ENCODE measurements at places on chromosomes 1 and 21. TPM values are rescaled to one million over a fixed set of nuclear protein-coding genes. Genes with fewer than 3 reads are reported as not detected.

DNA sequence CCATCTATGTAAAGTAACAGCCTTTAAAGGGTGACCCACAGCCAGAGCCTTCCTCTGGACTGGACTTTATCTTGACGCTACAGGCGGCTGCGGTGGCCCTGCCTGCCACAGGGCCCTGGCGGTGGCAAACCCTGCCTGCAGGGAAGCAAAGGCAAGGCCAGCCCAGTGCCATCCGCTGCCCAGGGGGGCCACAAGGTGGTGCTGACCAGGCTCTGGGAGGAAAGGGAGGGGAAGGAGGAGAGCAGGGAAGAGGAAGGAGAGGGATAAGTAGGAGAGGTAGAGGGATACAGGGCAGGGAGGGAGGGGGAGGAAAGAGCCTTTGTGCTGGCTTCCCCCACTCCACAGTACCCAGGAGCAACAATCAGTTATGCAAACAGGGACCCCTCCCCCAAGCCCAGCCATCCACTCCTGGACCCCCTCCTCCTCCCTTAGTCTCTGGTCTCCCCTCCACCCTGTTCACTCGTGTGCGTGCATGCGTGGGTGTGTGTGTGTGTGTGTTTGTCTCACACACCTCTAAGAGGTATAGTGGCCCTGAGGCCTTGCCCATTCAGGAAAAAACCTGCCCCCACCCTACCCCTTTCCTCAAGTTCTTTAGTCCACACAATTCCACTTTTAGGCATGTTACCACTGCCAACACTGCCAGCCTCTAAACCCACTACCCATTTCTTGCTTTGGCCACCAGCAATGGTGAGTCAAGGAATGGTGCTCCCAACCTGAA lies 30.3 kb downstream of the SSBP3 start:
- no peak for DNase-seq

GRCh38 chr1:201074018-201074417 lies 38.2 kb downstream of the CACNA1S start:
- no peak for DNase-seq

Gene GNAT2
- total RNA-seq, result not detected

- no peak for DNase-seq
Measured at GRCh38 chr21:40610345-40610744, 236.6 kb downstream of the DSCAM start.

- DNase-seq, result no peak
Measured at GRCh38 chr1:113018911-113019310, 54.1 kb upstream of the LRIG2 start.

GRCh38 chr1:167898578-167899222 lies 15.2 kb downstream of the ADCY10 start:
- no peak for DNase-seq

GRCh38 chr1:18597160-18598042 lies 33.2 kb upstream of the PAX7 start:
- DNase-seq, result no peak

Gene DYNLT5
- not detected for total RNA-seq

GRCh38 chr1:50735443-50735842 lies 224.6 kb downstream of the FAF1 start:
- DNase-seq, result peak; percentile 3

Gene RPE65
- 0.91 TPM for total RNA-seq

DNA sequence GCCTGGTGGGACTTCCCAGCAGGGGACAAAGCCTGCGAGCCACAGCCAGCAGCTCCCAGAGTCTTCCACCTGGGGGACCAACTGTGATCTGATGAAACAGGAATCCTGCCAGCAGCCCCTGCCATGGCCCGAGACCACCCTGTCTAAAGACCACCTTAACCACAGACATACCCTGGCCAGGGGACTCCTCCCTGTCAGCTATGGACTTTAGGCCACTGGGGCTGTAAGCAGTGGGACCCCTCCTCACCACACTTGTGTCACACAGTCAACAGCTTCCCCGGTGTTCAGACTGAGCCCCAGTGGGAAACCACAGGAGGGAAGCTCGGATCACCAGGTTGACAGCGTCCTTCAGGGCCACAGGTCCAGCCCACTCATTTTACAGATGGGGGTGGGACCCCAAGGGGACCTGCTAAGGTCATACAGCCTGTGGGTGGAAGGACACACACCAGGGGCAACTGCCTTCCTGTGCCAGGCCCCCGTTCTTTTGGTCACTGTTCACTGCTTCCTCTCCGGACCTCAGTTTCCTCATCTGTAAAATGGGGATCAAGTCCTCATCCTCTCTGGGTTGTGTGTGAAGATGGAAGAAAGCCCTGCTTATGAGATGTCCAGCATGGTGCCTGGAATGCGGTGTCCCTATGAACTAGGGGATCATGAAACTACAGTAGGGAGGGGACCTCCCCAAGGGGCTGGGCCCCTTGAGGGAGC lies 11.4 kb downstream of the EPHA2 start:
- DNase-seq, result no peak

GRCh38 chr1:65113298-65113697 lies 34.7 kb upstream of the AK4 start:
- DNase-seq, result peak; percentile 10

GRCh38 chr1:26282401-26282918 lies 2.6 kb downstream of the SH3BGRL3 start:
- DNase-seq, result no peak

Gene GPR157
- 5.4 TPM for total RNA-seq

- DNase-seq, result no peak
Measured at GRCh38 chr1:82318265-82318664, 517.5 kb downstream of the ADGRL2 start.

GRCh38 chr1:55578646-55579045 lies 363.5 kb upstream of the USP24 start:
- DNase-seq, result no peak

Gene CD34
- 0.29 TPM for total RNA-seq

Gene GJA8
- not detected for total RNA-seq

GRCh38 chr1:207316141-207316540 lies 5.3 kb upstream of the CD55 start:
- DNase-seq, result no peak

Gene ATF3
- 87.6 TPM for total RNA-seq

DNA sequence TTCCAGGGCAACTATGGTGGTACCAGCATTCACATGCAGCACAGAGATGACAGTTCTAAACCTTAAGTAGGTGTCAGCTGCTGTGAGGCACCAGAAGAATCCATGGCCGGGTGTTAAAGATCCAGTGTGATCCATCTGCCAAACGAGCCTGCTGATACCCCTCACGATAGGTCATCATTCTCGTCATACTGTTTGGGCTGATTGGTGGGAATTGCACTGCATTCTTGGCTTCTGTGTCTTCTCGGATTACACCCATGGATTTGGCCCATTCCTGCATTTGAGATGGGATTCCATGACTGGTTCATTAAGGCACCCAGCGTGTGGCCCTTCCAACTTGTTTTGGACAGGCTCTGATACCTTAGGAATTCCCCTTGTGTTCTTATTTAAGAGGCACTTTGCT lies 55.2 kb downstream of the ST6GALNAC3 start:
- no peak for DNase-seq

- DNase-seq, result no peak
Measured at GRCh38 chr1:36624466-36624865, 141.8 kb upstream of the CSF3R start.

DNA sequence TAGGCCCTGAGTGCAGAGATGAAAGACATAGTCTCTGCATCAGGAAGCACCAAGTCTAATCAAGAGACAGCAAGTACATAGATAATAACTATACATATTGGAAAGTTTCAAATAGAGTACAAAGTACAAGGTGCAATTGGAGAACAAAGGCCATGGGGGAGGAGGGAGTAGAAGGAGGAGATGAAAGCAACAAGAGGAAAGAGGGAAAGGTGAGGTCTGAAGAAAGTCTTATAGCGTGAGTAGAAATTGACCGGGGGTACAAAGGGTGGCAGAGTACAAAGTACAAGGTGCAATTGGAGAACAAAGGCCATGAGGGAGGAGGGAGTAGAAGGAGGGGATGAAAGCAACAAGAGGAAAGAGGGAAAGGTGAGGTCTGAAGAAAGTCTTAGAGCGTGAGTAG lies 244.2 kb upstream of the JUN start:
- no peak for DNase-seq

Gene TMEM125
- 0.64 TPM for total RNA-seq

Gene NHLH1
- 0.70 TPM for total RNA-seq

DNA sequence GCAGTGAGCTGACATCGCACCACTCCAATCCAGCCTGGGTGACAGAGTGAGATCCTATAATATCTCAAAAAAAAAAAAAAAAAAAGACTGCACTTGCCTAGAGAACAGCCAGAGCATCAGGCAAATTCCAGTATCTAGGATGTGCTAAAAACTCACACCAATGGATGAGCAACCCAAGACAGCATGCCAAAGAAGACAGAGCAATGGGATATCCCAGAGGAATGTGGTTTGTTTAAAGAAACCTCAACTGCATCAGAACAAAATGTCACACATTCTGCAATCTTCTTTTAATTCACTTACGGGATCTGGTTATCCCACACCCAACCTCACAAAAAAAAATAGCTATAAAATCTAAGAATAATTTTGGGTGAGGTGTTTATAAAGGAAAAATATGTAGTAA lies 7.3 kb downstream of the KCNH1 start:
- DNase-seq, result no peak

Gene AMY1B
- not detected for total RNA-seq

DNA sequence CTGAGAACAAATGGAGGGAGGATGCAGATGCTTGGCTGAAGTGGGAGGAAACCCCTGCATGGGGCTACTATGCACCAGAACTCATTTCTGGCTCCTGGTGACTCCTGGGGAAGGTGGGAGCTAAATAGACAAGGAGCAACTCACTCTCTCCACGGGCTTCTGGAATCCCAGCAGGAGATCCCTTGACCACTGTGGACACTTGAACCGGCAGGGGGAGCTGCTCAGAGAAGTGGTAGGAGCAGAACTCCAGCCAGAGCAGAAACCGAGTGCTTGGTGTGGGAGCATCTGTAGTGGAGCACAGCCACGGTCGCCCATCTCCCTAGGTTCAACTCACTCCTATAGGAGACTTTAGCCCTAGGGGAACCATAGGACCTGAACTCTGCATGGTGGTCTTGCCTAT lies 205.6 kb upstream of the GJB5 start:
- no peak for DNase-seq

DNA sequence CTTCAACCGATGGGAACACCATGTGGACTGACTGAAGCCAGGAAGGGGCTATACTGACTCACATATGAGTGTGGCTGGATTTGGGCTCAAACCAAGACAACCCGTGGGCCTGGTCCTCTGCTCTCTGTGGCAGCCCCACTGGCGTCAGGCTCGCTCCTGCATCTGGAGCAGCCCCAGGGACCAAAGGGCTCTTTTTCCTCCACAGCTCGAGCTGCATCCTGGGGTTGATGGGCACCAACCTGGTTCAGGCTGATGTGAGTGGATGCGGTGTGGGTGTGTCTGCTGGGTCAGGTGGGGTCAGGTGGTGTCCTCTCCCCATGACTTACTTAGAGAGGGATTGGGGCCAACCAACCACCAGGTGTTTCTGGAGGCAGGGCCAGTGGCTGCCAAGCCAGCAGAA lies 303.0 kb upstream of the AJAP1 start:
- DNase-seq, result no peak

DNA sequence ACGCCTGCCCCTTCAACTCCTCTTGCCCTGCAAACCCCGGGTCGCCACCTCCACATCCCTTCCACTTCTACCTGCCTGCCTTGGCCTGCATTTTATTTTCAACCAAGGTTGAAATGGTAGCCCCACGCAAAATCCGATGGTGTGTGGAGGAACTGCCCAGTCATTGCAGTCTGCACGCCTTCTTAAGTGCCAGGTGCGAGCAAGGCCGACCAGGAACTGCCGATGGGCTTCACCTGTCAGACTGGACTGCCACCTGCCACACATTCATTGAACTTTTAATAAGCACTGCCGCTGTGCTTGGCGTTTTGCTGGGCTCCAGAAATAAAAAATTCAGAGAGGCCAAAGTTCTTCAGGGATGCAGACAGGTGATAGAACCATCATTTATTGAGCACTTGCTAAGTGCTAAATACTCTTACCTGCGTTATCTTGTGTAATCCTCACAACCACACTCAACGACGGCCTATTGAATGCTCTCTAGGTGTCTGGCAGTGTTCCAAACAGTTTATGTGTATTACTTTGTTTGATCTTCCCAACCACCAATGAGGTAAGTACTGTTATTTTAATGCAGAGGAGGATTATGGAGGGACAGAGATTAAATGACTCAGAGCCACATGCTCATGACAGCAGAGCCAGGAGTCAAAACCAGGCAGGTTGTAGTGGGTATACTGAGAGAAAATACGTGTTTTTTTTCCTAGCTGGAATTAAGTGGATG lies 36.2 kb downstream of the CACHD1 start:
- no peak for DNase-seq

DNA sequence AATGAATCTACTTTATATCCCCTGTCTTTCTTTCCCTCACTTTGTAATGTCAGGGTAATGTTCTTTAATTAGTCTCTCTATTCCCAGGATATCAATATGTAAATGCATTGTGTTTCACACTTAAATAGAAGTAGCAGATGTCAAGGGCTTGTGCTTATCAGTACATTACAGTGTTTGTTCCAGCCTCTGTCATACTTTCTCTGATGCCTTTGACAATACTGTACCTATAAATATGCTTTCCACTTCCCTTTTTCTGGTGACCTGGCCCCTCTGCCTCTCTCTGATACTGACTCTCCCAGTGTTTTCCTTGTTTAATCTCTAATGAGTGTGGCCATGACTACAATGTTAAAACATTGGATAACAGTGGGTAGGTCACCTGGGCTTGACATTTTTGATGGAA lies 862.0 kb upstream of the NEGR1 start:
- no peak for DNase-seq

Gene TRIM58
- 31.0 TPM for total RNA-seq

Gene MFN2
- 74.0 TPM for total RNA-seq

- DNase-seq, result no peak
Measured at GRCh38 chr1:171663854-171664575, 11.5 kb upstream of the MYOC start.

DNA sequence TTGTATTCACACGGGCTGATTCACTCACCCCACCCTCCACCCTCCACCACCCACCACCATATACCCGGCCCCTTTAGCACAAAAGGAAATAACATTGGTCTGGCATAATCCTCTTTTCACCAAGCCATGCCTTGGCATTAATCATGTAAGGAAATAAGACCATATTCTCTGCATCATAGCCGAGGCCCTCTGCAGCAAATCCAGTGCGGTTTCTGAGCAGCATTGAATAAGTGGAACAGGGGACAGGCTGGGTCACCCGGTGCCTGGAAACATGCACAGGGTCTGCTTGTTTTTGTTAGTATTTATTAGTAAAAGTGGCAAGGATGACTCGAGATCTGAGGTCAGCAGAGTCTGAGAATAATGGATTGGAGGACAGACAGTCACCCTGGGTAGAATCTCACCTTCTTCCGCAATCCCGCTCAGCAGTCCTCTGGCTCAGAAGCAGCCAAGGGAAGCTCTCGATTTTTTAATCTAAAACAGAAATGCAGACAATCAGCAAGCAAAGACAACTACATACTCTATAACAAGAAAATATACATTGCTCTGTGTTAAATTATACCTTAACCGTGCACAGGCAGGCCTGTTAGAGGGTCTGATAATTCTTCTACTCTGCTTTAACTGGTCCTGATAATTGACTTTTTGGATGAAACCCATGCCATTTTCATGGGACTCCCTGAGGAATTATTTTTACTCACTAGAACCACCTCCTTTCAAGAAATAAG lies 52.4 kb upstream of the CDC42BPA start:
- DNase-seq, result peak; percentile 58

Gene CD52
- not detected for total RNA-seq

Gene CRYBG2
- 1.8 TPM for total RNA-seq

Measured in astrocyte (in vitro differentiated cells and primary cell).